Cerebellum (tissue), 4 donors: ENCODE measurements at places on chromosomes 7 and 10.
A peak's percentile ranks its signal among the peaks of the same experiment; 100 is the strongest.

DNA sequence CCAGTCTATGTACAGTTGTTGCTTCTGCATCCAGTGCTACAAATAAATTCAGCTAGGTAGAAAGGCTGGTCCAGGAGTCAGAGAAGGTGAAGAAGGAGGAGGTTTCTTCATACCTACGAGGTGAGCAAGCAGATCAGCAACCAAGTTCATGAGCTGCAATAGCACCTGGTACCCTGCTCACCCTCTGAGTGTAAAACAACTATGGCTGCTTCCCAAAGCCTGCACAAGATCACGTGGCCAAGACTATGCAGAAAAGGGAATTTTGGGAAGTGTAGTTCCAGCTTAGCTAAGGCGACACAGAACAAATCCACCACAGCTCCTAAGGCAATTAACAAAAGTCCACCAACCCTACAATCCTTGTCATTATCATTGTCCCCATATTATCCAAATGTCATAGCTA lies 95.9 kb upstream of the AUTS2 start:
- no peak for DNase-seq

GRCh38 chr7:128703609-128704241 lies 31.6 kb downstream of the GARIN1A start:
- DNase-seq: no peak

GRCh38 chr7:99667179-99667578 lies 12.6 kb downstream of the CYP3A5 start:
- DNase-seq: no peak

DNA sequence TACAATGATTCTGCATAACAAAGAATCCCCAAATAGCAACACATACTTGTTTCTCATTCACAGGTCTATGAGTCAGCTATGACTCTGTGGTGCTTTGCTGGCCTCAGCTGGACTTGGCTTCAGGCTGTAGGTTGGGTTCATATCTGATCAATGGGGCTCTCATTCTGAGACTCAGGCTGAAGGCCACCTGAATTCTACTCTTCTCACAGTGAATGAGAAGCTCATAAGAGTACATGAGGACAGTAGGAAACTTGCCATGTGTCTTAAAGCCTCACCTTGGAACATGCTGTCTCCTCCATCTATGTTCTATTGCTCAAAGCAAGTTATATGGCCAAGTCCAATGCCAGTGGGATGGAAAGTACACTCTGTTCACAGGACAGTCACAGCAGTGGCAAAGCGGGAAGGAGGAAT lies 292.9 kb downstream of the BMPER start:
- no peak for DNase-seq

DNA sequence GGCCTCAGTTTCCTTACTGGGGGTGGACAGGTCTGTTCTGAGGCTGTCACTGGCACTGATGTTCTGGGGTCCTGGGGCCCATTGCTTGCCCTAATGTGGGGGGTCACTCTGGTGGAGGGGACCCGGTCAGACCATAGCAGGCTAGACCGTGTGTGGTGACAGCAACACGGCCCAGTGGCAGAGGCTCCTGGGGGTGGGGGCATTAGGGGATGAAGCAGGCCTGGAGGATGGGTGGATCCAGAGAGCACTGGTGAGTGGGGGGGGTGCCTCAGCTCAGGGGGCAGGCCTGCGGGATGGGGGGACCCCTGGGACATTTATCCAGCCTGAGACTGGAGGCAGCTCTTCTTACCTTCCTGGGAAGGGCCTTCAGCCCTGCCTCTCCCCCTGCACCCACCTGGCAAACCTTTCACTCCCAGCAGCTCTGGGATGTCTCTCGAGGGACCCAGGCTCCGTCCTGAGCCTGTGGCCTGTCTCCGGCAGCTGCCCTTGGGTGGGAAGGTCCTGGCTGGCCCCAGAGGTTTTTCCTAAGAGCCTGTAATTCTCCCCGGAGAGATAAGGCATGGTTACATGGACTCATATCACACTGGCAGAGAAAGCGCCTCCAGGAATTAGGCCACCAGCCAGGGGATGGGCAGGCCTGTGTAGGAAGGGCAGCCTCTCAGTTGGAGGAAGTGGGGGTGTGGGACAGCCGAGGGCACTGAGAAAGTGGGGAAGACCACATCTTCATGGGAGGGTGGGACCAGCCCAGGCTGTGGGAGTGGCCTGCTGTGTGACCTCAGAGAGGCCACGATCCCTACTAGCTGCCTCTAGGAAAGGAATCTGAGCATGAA lies 147.7 kb downstream of the UBE2H start:
- no peak for DNase-seq

DNA sequence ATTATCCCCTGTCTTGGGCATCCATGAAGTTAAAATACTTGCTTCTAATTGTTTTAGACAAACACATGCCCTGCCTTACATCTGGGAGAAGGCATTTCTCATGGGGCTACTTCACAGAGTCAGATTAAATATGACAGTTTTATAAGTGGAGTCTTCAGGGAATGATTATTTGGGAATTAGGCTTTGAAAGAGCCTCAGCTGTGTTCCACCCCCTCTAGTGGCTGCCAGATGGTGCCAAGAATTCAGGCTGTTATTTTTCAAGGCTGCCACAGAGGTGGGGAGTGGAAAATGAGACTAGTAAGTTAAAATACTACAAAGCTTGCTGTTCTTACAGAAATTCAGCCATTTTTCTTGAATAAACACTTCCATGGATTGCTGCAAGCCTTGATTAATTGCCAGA lies 45.8 kb upstream of the DNAH11 start:
- DNase-seq: peak; percentile 5

- DNase-seq: no peak
Observed at GRCh38 chr10:82742478-82742877, 867.5 kb downstream of the NRG3 start.
